Kidney glomerular epithelial cell (primary cell): ENCODE measurements at places on chromosomes 5 and 9.

DNA sequence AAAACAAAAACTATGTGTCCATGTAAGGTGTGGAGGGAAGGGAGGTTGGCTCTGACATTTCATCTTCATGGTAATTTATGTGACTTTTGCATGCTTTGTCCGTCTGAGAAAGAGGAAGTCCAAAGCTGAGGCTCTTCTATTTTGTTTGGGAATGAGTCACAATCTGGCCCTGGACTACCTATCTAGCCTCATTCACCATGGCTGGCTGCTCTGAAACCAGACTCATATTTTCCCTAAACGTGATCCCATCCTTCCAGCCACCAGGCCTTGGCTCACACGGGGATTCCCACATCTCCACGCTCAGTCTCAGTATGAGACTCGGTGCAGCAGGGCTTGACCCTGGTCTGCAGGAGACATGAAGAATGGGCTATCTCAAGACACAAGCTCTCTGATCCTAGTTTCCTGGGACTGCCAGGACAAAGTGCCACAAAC is 672.8 kb downstream of the ACTL7B start:
- DNase-seq = peak; percentile 59

GRCh38 chr9:14372437-14373335 is 58.7 kb upstream of the NFIB start:
- DNase-seq = peak; percentile 76

GRCh38 chr9:69885931-69886330 is 65.3 kb downstream of the CFAP95 start:
- no peak for DNase-seq

- no peak for DNase-seq
Observed at GRCh38 chr5:168480601-168481000, 5.7 kb upstream of the RARS1 start.

DNA sequence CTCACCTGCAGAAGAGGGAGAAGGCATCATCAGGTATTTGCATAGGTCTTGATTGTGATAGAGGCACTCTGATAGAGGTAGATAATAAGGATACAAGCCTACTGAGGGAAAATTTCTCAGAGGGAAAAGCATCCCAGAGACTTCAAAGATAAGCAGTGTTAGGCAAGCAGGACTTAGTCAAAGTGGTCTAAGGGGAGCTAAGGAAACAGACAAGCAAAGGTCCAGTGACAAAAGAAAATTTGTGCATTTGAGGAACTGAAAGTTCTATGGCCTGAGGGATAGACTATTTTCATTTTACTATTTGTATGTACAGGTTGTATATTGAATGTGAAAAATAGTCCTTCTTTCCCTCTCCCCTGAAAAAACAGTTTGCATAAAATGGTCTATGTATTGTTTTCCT is 27.4 kb downstream of the OXCT1 start:
- no peak for DNase-seq

GRCh38 chr9:98256756-98257155 is 1.3 kb upstream of the TBC1D2 start:
- peak; percentile 3 for DNase-seq

DNA sequence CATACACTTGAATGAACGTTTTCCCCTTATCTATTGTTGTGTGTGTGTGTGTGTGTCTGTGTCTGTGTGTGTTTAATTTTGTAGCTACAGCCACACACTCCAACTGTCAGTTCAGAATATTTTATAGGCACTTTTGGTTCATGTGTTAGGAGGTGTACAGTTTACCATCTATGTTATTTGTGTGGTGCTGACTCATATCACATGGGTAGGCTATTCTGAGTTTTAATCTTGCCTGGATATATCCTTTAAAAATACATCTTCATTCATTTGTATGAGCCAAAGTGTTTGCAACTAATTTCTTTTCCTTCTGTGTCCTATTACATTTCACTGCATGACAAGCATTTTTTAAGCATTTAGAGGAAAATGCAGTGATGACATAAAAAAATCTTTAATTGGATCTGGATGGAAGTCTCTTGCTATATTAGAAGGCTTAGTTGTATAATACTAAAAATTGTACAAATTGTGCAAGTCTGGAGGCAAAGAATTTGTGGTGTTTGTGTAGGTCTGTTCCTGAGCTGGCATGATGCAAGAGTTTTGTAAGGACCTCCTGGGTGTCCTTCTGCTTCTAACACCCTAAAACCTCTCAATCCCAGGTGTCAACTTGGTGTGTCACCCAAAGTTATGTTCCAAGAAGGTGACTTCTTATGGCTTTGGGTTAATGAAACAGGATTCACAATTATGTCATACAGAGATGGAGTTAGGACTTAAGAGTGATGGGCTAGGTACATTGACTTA is 52.4 kb upstream of the HMHB1 start:
- no peak for DNase-seq

- no peak for DNase-seq
Observed at GRCh38 chr5:167008705-167009104, 1282.7 kb upstream of the WWC1 start.

DNA sequence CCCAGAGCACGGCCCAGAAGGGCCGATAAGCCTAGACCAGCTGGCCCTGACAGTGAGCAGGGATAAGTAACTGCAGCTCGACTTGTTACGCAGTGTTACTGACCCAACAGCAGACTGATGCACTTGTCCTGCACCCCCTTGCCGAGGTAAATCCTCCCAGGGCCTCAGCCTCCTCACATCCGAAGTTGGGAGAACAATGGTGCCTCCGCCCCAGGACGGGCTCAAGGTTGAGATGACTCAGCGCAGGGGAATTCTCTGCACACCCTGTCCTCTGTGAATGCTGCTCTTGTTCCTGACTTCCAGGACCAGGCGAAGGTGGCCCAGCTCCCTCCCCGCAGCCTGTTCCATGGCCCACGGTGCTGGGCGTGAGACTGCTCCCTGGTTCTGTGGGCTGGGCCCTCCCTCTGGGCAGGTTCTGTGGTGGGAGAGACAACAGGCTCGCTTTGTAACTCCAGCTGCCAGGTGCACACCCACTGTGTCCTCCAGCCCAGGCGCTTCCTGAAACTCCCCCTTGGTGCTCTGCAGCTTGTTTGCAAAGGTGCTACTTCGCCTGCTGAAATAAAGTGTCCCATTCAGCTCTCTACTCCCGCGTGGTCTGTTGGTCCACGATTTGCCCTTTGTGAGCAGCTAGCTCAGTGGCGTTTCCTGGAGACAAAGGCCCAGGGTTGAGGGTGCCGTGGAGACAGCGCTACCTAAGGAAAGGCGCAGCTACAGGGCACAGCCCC is 40.1 kb upstream of the SLC6A19 start:
- no peak for DNase-seq

DNA sequence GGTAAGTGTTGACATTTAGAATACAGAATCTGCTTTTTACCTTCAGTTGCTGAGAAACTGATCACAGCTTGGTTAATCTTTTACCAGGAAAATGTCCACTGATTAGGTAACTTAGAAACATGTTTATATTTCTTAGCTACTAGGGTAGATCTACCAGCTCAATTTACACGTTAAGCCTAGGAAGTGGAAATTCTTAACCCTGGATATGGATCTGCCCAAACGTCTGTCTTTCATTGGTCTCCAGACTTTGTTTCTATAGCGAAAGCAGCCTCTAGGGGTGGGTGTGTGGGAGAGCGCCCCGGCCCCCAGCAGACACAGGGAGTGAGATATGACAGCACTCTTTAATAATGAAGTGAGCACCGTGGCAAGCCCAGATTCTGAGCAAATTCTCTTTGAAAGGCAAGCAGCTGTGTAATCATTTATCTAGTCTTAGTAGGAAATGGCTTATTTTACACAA is 141.6 kb upstream of the ZNF608 start:
- peak; percentile 86 for DNase-seq

- no peak for DNase-seq
Observed at GRCh38 chr5:62132276-62132675, 173.7 kb upstream of the KIF2A start.

- no peak for DNase-seq
Observed at GRCh38 chr9:14766299-14766698, 43.8 kb upstream of the CER1 start.

DNA sequence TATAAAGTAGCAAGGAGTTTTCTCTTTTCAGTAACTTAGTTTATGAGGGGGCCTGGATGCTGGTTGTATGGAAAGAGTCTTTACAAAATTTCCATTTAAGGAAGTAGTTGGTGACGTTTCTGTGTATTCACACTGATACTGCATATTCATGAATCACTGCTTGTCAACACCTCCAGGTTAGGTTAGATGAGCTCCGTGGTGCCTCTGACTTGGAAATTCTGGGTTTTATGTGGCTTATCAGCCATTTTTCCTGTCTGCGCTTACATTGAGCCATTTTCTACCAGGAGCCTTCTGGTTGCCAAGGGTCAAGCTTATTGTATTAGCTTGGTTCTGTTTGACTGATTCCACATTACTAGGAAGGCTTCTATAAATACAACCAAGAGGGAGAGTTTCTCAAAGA is 128.3 kb downstream of the SLC28A3 start:
- DNase-seq = no peak

DNA sequence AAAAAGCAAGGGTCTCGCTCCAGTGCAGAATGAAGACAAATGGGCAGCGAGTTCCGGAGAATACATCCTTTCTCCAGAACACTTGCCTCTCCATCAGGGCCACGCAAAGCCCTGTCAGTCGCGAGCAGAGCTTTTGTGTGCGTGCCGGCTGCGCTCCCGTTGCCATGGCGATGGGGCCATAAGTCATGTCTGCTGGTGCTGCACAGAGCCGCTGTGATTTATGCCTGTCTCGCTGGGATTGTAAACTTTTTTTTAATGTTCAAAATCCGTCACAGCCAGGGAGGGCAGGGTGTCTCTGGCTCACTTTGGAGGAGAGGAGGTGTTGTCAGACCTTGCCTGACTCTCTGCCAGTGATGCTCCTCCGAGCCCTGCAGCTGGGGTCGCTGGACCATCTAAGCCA is 272.7 kb downstream of the TRIM32 start:
- no peak for DNase-seq

- no peak for DNase-seq
Observed at GRCh38 chr9:78025186-78025585, 6.4 kb downstream of the GNAQ start.

- DNase-seq = no peak
Observed at GRCh38 chr5:135986891-135987401, 32.2 kb upstream of the LECT2 start.

DNA sequence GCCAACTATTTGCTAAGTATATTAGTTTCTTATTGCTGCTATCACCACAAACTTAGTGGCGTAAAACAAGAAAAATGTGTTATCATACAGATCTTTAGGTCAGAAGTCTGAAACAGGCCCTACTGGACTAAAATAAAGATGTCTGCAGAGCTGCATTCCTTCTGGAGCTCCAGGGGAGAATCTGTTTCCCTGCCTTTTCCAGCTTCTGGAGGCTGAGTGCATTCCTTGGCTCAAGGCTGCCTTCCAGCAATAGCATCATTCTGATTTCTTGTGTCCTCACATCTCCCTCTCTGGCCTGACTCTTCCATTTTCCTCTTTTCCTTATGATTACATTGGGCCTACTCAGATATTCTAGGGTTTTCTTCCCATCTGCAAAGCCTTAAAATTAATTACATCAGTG is 15.9 kb downstream of the MAN2A1 start:
- DNase-seq = no peak

GRCh38 chr5:77851176-77852067 is 75.3 kb upstream of the TBCA start:
- DNase-seq = no peak

DNA sequence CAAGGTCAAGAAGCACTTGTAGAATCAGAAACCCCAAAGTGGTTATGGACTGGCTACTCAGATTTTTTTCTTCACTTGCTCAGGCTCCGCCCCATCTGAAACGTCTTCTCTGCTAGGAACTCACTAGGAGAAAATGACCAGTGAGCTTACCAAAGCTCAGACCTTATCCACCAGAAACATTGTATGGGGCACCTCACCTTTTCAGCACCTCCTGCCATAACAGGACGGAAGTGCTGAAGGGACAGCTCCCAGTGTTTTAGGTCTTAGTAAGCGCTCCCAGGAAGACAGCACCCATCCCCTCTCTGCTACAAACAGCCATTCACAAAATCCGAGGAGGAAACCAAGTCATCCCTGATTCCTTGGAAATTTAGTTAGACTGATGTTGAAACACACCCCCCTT is 1.2 kb upstream of the GABRA1 start:
- DNase-seq = peak; percentile 0

DNA sequence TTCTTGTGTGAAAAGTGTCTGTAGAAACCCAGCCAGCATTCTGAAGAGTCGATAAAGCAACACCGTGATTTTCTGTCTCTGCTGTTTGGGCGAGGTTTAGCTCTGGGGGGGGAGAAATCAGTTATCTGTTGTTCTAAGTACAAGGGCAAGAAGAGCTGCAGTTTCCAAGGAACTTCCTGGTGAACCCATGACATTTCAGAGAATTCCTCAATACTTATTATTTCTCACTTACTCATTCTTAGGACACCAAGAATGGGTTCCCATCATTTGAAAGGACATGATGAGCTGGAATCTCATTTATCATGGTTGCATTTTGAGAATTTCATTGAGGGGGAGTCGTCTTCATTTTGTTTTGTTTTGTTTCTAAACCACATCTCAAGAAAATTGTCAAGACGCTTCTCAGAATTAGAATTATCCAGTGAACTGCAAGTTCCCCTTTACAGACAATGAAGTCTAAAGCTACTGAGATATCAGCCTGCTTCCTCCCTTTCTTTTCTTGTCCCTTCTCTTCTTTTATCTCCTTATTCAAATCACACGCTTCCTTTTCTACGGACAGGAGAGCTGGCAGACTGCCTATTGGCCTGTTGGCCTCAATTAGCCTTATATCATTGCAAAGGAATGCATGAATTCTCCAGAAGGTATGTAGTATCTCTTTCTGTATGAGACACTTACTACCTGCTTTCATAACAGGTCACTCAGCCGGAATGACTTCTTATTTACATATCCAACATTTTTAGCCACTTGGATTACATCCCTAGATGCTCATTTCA is 53.7 kb downstream of the ZNF462 start:
- DNase-seq = peak; percentile 98

- DNase-seq = peak; percentile 35
Observed at GRCh38 chr5:53362521-53362941, 117.9 kb upstream of the FST start.

GRCh38 chr9:91116211-91116610 is 245.5 kb downstream of the AUH start:
- DNase-seq = no peak

- no peak for DNase-seq
Observed at GRCh38 chr9:79408200-79408599, 163.6 kb upstream of the TLE4 start.

DNA sequence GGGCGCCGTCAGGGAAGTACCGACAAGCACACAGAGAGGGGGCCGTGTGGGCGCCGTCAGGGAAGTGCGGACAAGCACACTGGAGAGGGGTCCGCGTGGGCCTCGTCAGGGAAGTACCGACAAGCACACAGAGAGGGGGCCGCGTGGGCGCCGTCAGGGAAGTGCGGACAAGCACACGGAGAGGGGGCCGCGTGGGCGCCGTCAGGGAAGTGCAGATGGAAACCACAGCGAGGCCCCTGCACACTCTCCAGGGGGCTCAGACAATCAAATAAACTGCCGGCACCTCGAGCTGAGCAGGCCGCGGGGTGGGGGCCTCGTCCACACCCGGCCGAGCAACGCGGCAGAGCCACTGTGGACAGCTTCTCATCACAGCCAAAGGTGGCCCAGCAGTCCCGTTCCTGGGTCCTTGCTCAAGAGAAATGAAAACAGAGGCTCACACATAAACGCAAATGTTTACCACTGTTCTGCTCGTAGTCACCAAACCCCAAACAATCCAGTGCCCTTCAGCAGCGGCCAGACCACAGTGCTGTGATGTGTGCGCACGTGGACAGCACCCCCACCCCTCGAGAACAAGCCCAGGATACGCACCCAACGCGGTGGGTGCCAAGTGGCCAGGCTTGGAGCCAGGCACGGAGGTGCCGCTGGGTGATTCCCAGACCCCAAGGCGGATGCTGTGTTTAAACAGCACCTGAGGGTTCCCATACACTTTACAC is 24.7 kb downstream of the TPPP start:
- DNase-seq = no peak
